Gastroesophageal sphincter (tissue), 4 donors: ENCODE measurements at places on chromosomes 5 and 9. TPM values are rescaled to one million over a fixed set of nuclear protein-coding genes. Genes with fewer than 3 reads are reported as not detected.

- no peak overlapping the region for H3K27ac ChIP-seq
- no peak for ATAC-seq
- no peaks in the 10 kb centered on the region for H3K36me3 ChIP-seq
- no peaks in the 10 kb centered on the region for H3K4me1 ChIP-seq
- no peaks in the 10 kb centered on the region for H3K27me3 ChIP-seq
Observed at GRCh38 chr5:10525124-10525495, 38.8 kb upstream of the ANKRD33B start.

DNA sequence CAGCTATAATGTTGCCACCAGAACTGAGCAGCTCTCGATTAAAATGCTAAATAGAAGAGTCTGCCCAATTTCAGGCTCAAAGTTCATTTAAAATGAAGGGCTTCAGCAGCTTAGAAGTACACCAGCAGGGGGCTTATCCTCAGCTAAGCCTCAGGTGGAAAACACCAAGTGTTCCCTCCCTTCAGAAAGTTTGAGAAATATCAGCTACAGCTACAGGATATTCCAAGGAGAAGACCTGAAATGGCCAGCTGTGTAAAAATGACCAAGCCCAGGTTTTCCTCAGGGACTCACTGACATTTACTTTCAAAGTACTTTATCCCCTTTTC, 395.4 kb downstream of the DTWD2 start:
- ATAC-seq = no peak
- H3K27ac ChIP-seq = no peak overlapping the region
- no peaks in the 10 kb centered on the region for H3K4me1 ChIP-seq
- H3K36me3 ChIP-seq = no peaks in the 10 kb centered on the region

GRCh38 chr9:88789785-88790184, 201.5 kb upstream of the S1PR3 start:
- ATAC-seq = peak; percentile 3
- no peaks in the 10 kb centered on the region for H3K36me3 ChIP-seq
- H3K4me1 ChIP-seq = peaks cover 14% of the 10 kb centered on the region

- no peak overlapping the region for H3K4me3 ChIP-seq
- no peak for ATAC-seq
- H3K27ac ChIP-seq = no peak overlapping the region
- no peaks in the 10 kb centered on the region for H3K36me3 ChIP-seq
Observed at GRCh38 chr9:114114364-114114763, 15.3 kb upstream of the KIF12 start.

DNA sequence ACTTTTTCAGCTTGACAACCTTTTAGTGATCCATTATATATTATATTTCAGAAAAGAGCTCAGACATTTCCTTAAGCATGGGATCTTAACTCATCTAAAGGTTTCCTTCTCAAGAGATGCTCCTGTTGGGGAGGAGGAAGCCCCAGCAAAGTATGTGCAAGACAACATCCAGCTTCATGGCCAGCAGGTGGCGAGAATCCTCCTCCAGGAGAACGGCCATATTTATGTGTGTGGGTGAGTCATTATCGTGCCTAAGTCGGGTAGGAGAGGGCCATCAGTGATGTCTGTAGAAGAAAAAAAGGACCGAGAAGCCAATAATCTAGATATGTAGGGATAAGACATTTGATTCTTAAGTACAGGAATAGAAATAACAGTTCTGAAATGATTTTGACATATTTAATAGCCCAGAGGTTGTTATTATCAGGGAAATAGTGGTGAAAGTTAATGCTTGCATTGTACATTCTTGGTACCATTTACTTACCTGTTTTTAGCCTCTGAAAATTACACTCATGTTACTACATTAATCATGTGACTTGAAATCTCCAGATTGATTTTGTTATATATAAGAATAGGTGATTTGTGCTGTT, 28.2 kb downstream of the MTRR start:
- no peaks in the 10 kb centered on the region for H3K27me3 ChIP-seq
- no peak overlapping the region for H3K4me3 ChIP-seq
- ATAC-seq = no peak
- peaks cover 100% of the 10 kb centered on the region for H3K36me3 ChIP-seq

DNA sequence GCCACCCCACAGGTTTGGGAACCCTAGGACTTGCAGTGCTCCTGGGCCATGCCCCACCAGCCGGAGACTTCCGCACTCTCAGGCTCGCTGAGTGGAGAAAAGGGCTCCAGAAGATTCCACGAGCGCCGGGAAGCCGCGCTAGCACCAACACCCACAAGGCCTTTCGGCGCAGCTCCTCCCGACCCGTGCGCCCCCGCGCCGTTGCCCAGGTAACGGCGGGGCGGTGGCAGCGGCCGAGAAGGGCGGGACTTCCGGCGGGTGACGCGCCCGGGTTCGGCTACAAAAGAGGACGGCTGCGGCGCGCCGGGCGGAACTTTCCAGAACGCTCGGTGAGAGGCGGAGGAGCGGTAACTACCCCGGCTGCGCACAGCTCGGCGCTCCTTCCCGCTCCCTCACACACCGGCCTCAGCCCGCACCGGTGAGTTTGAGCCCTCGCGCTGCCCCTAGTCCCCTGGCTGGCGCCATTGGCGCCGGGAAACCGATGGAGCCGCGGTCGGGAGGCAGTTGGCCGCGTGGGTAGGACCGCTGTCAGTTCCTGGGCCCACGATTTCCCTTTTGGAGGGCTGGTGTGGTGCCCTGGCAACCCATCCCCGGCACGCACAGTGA, at the start of gene DNAJA1:
DNAJA1 (plus strand) TSS at position 308 of the 606 bp plus-strand sequence. CDS start 1,212 bp downstream, outside the sequence.
- peaks cover 36% of the 10 kb centered on the region for H3K4me1 ChIP-seq
- peak within 1 kb of the TSS; percentile 100 for H3K27ac ChIP-seq
- peak within 1 kb of the TSS; percentile 71 for H3K4me3 ChIP-seq
- peak; percentile 96 for ATAC-seq
- no peaks in the 10 kb centered on the region for H3K27me3 ChIP-seq
- H3K36me3 ChIP-seq = peaks cover 24% of the 10 kb centered on the region

GRCh38 chr9:5185220-5185840, at the start of gene INSL6:
TSS of gene INSL6 (minus strand) at chr9:5185639. CDS start at chr9:5185602, 37 bp downstream.
- no peak within 1 kb of the TSS for H3K27ac ChIP-seq
- H3K4me3 ChIP-seq = no peak within 1 kb of the TSS
- H3K36me3 ChIP-seq = no peaks in the 10 kb centered on the region
- peaks cover 9% of the 10 kb centered on the region for H3K27me3 ChIP-seq
- no peak for ATAC-seq
- H3K4me1 ChIP-seq = no peaks in the 10 kb centered on the region

DNA sequence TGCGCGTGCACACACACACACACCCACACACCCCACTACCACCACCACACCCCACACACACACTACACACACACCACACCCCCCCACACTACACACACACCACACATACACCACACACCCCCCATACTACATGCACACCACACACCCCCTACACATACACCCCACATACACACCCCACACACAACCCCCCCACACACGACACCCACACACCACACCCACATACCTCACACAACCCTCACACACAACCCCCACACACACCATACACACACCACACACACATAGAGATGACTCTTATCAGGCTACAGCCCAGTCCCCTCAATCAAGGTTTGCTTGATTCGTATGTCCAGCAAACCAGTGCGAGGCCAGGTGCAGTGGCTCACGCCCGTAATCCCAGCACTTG, 25.7 kb downstream of the SLC46A2 start:
- no peak overlapping the region for H3K4me3 ChIP-seq
- H3K36me3 ChIP-seq = peaks cover 40% of the 10 kb centered on the region
- no peaks in the 10 kb centered on the region for H3K4me1 ChIP-seq
- no peak for ATAC-seq
- no peaks in the 10 kb centered on the region for H3K27me3 ChIP-seq
- H3K27ac ChIP-seq = no peak overlapping the region

- H3K4me1 ChIP-seq = no peaks in the 10 kb centered on the region
- ATAC-seq = no peak
- H3K36me3 ChIP-seq = no peaks in the 10 kb centered on the region
- no peak overlapping the region for H3K4me3 ChIP-seq
Observed at GRCh38 chr5:29894668-29895067, 1298.8 kb upstream of the CDH6 start.

GRCh38 chr5:453725-454481, 10.9 kb downstream of the EXOC3 start:
- no peak overlapping the region for H3K4me3 ChIP-seq
- H3K36me3 ChIP-seq = peaks cover 99% of the 10 kb centered on the region
- H3K27ac ChIP-seq = no peak overlapping the region
- H3K27me3 ChIP-seq = no peaks in the 10 kb centered on the region
- ATAC-seq = no peak

DNA sequence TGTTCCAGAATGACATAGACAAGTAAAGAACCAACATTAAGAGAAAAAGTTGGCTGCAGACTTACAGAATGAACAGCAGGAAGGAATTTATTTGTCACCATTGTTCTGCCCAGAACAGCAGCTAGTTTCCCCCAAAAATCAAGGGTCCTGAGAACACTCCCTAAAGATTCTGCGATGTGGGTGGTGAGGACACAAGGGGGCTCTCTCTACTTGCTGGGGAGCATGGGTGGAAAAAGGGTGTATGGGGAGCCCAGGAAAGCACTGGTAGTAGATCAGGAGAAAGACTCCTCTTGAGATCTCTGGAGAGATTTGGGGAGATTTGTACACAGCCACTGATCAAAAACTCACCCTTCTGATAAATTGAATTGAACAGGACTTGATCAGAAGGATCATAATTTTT, 316.5 kb downstream of the KCTD16 start:
- no peaks in the 10 kb centered on the region for H3K4me1 ChIP-seq
- H3K36me3 ChIP-seq = no peaks in the 10 kb centered on the region
- no peak for ATAC-seq
- peaks cover 6% of the 10 kb centered on the region for H3K27me3 ChIP-seq

Gene RASEF
- total RNA-seq = 0.35 TPM

Gene DPYSL3
- total RNA-seq = 475 TPM

Gene ITK
- total RNA-seq = 1.2 TPM

Gene OMD
- total RNA-seq = 11.4 TPM

Gene SIT1
- total RNA-seq = 1.6 TPM

Gene OR1Q1
- not detected for total RNA-seq

Gene CSF1R
- total RNA-seq = 12.3 TPM

Gene OLFML2A
- 21.7 TPM for total RNA-seq

Gene CMYA5
- total RNA-seq = 6.1 TPM

Gene CYLC2
- not detected for total RNA-seq

Gene MLANA
- not detected for total RNA-seq
